ENCODE measurements at places on chromosomes 12 and 14.

- peak; percentile 72 for DNase-seq
Measured at GRCh38 chr12:69290545-69291277, 51.3 kb downstream of the CPSF6 start.

DNA sequence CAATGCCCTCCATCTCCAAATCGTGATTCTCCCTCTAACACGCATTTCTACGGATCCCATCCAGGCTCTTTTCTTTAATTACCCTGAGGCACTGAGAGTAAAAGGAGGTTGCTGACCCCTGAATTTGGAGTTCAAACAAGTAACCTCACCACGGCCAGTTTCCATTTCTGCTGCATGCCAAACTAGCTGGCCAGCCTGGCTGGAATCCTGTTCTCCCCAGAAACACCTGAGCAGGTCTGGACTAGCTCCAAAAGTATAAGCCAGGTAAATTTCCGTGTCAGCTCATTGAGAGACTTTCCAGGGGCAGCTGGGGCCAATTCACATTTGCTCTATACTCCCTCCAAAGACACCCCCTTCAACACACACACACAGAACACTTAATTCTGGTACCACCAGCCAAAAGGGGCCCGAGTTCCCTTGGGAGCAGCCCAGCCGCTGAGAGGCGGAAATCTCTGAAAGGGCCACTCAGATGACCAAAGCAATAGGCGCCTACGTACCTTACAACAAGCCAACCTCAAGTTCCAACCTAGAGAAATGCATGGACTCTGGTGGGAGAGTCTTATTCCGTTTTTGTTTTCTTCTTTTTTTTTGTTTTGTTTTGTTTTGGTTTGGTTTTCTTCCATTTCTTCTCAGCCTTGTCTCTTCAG is 131.4 kb downstream of the NDUFA12 start:
- DNase-seq, result no peak

DNA sequence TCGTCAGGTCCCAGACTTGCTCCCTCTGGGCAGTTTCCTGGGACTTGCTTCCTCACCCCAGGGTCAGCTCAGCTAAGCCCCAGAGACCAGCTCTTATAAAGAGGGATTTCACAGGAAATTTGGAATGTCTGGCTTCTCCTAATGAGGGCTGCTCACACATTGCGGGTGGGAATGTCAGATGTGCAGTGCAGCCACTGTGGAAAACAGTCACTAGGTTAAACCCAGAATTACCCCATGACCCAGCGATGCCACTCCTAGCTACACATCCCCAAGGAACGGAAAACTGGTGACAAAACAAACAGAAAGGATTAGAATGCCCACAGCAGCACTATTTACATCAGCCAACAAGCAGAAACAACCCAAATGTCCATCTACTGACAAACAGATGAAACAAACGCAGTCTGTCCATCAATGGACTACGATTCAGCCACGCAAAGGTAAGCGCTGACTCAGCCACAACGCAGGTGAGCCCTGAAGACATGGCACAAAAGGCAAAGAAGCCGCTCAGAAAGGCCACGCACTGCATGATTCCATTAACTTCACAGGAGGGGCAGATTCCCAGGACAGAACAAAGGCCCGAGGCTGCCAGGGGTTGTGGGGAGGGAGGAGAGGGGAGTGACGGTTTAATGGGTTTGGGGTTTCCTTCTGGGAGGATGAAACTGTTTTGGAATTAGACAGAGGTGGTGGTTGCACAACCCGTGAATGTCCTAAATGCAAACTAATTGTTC is 63.0 kb downstream of the NCOR2 start:
- no peak for DNase-seq

GRCh38 chr12:1917172-1918070 is 1.0 kb downstream of the CACNA2D4 start:
- DNase-seq, result no peak

Data from neuronal stem cell (in vitro differentiated cells).